ENCODE measurements at places on chromosomes 16 and 17.

GRCh38 chr16:22360963-22361659, 13.3 kb downstream of the CDR2 start:
- DNase-seq = peak; percentile 42

DNA sequence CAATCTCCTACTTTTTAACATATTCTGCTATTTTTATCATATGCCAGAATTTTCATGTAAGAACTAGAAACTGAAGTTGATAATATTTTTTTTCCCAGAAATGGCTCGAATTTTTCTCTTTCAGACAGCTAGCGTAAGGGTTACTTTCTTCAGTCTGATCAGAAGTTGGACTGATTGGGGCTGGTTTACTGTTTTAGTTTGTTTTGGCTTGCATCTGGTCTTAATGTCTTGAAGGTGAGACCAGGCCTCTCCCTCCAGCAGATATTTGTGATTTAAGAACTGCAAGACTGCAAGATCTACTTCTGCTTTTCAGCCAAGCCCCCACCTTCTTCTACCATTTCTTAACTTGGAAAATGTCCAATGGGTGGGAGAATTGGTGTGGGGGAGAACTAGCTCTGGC, 266.4 kb downstream of the HAPSTR1 start:
- DNase-seq = peak; percentile 13

DNA sequence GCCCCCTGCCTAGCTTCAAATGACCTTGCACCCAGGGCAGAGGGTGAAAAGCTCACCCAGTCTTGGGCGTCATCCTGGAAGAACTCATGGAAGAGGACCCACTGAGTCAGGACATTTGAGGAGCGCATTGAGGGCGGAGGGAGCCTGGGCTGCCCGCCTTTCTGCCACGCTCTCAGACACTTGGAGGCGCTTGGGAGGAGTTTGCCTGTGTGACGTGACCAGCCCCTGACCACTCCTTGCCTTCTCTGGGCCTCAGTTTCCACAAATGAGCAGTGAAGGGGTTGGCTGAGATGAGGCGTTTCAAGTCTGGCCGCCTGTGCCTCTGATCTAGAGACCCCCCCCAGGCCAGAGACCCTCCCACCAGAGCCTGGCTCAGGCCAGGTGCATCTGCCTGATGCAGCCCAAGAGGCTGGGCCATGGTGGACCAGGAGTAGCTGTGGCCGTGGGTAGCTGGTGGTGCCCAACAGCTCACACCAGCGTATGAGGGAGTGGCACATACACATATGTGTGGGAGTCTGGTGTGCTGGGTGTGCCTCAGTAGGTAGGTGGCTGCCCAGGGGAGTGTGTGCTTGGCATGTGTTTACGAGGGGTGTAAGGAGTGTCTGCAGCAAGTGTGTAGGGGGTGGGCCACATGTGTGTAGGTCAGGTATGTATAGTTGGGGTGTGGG, 80.2 kb upstream of the TOB1 start:
- no peak for DNase-seq

- no peak for DNase-seq
Observed at GRCh38 chr16:65988024-65988595, 378.4 kb upstream of the CDH5 start.

DNA sequence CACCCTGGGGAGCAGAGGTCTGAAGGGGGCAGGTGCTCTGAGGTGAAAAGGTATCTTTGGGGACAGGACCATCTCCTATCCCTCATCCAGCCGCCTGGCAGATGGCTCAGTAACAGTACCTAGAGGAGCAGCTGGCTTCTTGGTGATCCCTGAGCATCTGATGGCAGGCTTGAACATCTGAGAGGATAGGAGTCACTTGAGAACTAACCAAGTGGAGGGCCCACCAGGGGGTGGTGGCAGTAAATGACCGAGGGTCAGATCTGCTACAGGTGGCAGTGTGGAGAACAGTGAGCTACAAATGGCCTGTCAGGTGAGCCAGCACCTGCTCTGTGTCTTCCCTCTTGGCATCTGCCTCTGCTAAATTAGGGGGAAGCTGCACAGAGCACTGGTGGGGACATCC, 13.8 kb downstream of the HROB start:
- no peak for DNase-seq

GRCh38 chr17:28443901-28444638, 29.4 kb upstream of the SLC13A2 start:
- no peak for DNase-seq

DNA sequence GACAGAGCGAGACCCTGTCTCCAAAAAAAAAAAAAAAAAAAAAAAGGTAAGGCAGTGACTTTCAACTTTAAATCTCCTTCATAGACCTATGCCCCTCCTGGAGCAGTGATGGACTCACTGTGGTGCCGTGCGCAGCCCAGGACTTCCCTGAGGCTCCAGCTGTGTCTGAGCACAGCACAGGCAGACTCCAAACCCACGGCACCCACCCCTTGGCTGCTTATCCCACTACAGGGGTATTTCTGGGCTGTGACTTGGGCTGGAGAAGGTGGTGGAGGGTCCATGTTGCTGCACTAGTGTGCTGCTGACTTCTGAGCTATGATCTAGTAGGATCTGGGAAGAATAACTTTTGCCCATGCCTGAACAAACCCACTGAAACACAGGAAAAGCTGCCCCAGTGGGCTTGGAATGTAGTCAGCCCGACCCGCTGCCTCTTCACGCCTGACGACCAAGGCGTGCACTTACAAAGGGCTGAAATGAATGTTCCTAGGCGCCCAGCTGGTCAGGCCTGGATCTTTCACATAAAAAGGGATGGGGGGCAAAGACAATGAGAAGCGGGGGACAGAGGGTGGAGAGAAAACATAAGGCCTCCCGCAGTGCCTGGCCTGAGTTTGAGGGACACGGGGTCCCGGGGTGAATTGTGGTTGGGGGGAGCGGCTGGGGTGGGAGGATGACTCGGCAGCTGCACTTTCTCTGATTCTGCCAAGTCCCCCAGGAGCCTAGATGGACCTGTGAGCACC, 83.0 kb downstream of the IRF8 start:
- no peak for DNase-seq

GRCh38 chr16:89721546-89722391, 432 bp downstream of the ZNF276 start:
- peak; percentile 90 for DNase-seq

DNA sequence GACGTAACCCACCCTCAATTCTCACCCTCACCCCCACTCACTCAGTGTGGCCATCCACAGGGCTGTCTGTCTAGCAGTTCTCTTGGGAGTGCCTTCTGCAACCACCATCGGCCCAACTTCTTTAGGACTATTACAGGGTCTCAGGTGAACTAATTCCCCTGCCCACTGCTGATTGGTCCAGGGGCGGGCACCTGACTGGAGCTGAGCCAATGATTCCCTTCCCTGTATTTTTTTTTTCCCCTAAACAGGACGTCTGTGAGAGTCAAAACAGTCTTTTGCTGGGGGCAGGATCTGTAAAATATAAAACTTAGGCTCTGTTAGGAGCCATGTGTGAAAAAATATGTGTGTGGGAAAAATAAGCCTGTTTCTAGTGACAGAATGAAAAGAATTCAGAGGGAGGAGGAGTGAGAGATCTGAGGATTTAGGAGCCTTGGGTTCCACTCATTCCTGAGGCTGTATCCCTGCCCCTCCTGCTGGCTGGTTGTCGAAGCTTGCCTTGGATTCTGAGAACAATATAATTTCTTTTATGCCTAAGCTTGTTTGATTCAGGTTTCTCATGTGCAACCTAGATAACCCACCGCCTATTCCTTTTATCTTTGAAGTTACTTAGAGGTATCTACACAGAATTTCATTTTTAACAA, 115.0 kb downstream of the SPACA3 start:
- DNase-seq = no peak

- DNase-seq = peak; percentile 81
Observed at GRCh38 chr17:75601057-75601987, 13.7 kb downstream of the MYO15B start.

DNA sequence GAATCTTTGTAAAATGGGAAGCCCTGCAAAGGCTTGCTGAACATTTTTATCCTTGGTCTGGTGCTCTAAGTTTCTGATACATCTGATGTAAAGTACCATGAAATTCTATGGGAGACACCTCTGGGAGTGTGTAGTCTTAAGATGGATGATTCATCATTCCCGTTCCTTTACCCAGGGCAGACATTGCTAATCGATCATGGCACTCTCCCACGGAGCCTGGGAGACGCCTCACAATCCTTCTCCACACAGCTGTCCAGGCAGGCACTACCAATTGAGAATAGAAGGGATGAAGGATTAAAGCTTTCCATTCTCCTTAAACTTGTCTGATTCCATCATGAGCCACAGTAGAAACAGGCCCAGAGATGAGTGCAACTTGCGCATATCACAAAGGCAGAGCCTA, 144.8 kb downstream of the GSG1L start:
- no peak for DNase-seq

- DNase-seq = no peak
Observed at GRCh38 chr17:49198211-49198610, 12.2 kb downstream of the GNGT2 start.

DNA sequence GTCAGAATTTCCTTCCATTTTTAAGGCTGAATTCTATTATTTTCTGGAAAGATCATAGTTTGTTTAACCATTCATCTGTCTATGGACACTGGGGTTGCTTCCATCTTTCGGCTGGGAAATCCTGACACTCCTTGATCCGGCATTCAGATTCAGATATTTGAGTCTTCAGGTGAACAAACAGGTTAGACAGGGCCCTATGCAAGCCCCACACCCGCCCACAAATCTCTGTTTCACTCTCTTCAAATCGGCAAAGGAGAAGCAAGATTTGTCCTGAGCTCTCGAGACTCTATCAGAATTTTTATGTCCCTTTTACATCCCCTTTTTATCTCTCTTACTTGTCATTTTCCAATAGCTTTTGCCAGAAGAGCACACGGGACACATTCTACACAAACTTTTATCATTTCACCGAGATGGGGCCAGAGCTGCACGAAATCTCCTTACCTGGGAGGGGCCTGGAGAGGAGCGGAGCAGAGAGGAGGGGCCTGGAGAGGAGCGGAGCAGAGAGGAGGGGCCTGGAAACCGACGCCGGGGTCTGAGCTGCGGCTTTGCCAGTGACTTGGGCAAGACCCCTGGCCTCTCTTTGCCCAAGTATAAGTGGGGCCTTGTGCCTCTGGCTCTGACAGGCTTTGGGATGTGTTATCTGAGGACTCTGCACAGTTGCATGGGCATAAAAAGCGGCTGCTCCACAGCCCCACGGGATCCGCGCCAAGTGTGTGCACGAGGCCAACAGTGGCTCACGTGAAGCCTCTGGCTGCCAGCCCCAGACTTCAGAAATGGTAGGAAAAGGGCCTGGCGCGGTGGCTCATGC, 54.3 kb upstream of the RBFOX3 start:
- DNase-seq = no peak

GRCh38 chr17:50087246-50087911, 7.8 kb upstream of the PDK2 start:
- DNase-seq = peak; percentile 77

DNA sequence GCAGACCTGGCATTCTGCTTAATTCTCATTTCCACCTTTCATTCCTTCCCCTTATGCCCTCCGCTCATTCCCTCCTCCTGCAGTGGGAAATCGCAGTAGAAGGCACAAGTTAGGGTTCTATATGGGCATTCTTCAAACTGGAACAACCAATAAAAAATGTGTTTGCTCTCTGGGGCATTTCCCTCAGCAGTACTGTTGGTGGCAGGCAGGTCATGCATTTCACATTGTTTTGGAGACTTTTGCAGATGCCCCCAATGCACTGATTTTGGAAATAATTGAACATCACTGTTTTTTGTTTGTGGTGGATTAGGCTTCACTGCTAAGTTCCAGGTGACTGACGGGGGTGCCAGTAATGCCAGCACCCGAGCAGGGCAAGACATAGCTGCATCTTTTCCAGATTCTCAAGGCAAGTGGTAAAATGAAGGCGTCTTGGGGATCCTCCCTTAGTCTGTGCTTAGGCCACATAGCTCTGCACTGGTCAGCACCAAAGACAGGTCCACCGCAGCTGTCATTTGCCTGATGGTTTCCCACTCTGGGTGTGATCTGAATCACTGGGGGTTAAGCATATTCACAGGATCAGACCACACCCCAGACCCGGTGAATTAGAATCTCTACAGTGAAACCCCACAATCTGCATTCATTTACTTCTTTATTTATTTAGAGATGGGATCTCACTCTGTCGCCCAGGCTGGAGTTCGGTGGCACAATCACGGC, 304.5 kb downstream of the CPPED1 start:
- no peak for DNase-seq

- no peak for DNase-seq
Observed at GRCh38 chr17:16818340-16818739, 128.3 kb downstream of the CCDC144A start.

DNA sequence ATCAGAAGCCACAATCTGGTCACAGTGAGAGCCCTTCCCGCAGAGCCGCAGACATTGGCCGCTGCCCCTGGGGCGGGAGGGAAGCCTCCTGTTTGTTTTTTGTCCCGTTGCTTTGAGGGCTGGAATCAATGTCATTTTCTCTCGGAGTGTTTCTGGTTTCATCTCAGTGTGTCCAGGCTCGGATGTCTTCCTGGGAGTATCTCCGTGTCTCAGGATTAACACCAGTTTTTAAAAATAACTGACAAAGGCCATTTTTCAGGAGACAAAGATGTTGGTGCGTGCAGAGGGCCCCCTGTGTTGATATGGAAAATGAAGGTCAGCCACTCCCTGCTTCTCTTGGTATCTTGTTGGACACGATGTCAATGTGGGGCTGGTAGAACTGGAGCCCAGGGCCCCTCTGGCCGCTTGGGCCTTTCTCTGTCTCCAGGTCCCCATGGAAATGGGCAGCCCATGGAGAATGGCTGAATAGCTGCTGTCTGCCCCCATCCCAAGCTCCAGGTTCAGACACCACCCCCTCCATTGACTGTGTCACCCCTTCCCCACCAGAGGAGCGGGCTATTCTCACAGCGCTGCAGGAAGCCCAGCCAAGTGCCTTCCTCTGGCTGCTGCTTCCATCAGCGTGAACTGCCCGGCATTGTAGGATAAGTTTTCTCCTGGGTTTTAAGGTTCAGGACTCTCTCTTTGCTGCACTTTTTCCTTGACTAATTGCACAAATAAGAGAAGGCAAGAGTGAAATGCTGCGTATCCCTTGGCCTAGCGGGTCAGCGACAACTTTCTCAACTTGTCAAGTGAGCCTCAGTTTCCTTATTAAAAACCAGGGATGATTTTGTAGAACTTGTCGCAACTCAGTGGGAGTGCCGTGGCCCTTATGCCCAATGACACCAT, 72.2 kb upstream of the METTL9 start:
- no peak for DNase-seq
